ENCODE measurements at places on chromosomes 3 and 15.

DNA sequence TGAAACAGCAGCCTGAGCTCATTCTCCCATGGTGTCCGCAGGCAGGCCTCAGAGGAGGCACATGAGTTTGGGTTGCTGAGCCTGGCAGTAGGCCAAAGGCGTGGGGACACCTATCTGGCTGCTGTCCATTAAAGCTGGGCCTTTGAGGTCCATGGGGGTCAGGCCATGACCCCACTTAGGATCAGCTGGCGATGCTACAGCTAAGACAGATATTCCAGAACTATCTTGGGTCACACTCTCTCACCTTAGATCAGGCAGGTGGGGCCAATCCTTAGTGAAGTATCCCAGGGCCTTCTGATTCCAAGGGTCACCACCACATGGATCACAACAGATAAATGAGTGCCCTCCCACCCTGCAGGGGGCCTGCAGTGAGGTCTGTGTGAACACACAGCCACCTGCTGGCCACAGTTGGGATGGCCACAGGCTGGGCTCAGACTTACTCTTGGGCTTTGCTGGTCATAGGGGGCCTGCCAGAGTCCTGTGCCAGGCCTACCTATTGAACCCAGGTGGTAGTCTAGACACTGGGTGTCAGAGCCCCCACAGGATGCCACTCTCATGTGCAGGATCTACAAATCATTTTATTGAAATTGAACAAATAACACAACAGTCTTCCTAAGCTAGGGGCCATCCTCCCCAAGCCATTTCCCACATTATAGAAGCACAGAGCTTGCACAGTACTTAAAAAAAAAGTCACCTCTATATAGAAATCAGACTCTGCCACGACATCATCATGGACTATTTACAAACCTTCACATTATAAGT, 2.0 kb upstream of the HYAL2 start:
- peak; percentile 40 for DNase-seq

DNA sequence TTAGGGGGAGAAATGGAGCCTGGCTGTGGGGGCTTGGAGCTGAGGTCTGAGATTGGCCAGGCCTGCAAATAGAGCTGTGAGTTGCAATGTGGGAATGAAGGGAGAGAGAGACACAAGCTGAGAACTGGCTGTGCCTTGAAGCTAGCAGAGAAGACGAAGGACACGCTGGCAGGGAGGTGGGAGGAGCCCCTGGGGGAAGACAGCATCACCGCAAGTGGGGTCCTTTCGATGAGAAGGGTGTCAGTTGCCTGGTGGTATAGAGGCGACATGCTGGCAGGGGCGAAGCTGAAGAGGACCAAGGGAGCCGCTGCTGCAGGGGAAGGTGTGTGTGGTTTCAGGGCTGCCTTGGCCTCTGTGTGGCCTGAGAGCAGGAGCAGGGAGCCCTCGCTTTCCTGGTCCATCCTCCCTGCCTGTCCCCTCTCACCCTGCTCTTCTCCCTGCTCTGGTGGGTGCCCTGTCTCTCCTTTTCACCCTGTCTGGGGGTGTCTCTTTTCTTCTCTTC, 5.5 kb downstream of the RHCG start:
- no peak for DNase-seq

DNA sequence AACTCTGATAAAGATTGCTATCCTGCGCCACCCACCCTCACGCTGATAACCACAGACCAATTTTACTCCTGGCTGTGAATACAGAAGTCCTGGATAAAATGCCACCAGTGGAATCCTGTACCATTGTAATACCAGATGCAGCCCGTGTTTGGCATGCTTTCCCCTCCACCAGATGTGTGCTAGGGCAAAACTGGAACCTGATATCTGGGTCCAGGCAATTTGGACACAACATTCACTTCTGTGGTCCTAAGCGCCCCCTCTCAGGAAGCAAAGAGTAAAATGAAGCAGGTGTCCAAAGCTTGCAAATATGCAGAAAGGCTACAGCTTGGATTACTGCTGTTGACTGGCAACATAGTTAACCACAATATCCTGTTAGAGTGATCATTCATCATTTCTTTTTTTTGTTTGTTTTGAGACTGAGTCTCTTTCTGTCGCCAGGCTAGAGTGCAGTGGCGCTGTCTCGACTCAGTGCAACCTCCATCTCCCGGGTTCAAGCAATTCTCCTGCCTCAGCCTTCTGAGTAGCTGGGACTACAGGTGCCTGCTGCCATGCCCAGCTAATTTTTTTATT, 32.8 kb downstream of the LOXL1 start:
- no peak for DNase-seq

- DNase-seq = no peak
These were observed 3.3 kb upstream of the ALAS1 start for GRCh38 chr3:52194485-52195290.

GRCh38 chr3:195911041-195911945, 2.9 kb upstream of the TNK2 start:
- DNase-seq = no peak

Data from effector CD8-positive, alpha-beta T cell (primary cell).